Naive B cell (primary cell): ENCODE measurements at places on chromosomes 7 and 10. TPM values are rescaled to one million over a fixed set of nuclear protein-coding genes. Genes with fewer than 3 reads are reported as not detected.

GRCh38 chr10:28652106-28652505, 25.2 kb upstream of the BAMBI start:
- DNase-seq, result no peak

- no peak for DNase-seq
These were observed 149.4 kb upstream of the AKR1E2 start for GRCh38 chr10:4676566-4676965.

The MNX1 gene
- not detected for polyA plus RNA-seq

DNA sequence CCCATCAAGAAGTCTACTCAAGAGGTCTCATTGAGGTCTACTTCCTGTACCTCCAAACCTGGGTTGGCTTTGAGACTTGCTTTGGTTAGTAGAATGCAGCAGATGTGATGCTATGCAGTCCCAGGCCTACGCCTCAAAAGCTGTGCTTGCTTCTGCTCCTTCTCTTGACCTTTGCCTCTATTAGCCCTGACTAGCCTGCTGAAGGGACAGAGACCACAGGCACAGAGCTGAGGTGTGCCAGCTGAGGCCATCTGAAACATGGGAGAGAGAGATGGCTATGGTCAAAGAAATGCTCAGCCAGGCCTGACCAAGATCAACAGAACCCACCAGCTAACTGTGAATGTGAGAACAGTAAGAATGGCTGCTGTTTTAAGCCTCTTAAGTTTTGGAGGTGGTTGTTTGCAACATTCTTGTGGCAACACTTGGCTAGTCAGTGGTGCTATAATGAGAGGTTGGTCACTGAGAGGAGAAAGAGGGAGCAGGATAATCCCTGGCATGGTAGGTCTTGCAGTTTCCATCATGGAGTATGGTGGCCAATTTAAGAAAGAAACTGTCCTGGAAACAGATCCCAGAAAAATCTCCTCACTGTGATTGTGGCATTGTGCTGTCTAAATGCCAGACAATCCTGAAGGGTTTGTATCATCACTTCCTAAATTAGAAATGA, 176.1 kb upstream of the PHYHIPL start:
- no peak for DNase-seq

The GARIN1A gene
- 0.05 TPM for polyA plus RNA-seq

- DNase-seq, result no peak
These were observed 8.2 kb upstream of the SRRM3 start for GRCh38 chr7:76193466-76193865.

- no peak for DNase-seq
These were observed 17.0 kb upstream of the ZMIZ1 start for GRCh38 chr10:79051766-79052165.

The FFAR4 gene
- polyA plus RNA-seq, result not detected

DNA sequence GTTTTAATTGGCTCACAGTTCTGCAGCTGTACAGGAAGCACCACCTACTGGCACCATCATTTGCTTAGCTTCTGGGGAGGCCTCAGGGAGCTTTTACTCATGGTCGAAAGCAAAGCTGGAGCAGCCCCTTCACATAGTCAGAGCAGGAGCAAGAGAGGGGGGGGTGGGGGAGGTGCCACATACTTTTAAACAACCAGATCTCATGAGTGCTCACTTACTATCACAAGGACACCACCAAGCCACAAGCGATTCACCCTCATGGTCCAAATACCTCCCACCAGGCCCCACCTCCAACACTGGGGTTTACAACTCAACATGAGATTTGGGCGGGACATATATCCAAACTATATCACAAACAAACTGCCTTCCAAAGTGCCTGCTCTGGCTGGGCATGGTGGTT, 31.7 kb upstream of the SLC18A3 start:
- DNase-seq, result no peak

DNA sequence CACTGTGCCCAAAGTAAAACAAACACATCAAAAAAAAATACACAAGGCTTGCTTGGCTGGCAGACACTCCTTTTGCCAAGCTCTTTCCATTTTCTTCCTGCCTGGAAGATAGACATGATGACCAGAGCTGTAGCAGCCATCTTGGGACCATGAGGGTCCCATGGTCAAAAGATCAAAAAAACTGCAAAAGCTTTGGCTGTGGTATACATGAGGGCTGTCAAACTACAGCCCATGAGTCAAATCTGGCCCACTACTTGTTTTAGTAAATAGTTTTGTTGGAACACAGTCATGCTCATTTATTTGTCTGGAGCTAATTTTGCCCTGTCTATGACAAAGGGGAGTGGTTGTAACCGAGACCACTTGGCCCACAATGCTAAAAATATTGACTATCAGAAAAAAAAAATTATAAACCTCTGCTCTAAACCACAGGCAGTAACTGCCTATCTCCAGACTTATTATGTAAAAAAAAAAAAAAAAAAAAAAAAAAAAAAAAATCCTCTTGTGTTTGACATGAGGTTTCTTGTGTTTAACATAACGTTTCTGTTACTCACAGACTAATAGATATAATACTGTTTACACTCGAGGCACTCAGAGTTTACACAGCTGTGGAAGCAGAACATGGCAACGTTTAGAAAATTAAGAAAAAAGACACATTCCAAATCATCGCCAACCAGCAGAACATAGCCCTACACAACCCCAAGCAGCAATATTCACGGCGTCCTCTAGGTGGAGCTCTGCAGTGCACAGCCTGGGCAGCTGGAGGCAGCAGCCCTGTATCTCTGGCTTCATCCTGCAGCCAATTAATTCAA, 36.9 kb downstream of the ASB13 start:
- peak; percentile 68 for DNase-seq

The RAB19 gene
- 0.71 TPM for polyA plus RNA-seq

GRCh38 chr10:30002426-30003266, 56.7 kb downstream of the JCAD start:
- DNase-seq, result no peak

The CTAGE15 gene
- not detected for polyA plus RNA-seq

The MEOX2 gene
- not detected for polyA plus RNA-seq

DNA sequence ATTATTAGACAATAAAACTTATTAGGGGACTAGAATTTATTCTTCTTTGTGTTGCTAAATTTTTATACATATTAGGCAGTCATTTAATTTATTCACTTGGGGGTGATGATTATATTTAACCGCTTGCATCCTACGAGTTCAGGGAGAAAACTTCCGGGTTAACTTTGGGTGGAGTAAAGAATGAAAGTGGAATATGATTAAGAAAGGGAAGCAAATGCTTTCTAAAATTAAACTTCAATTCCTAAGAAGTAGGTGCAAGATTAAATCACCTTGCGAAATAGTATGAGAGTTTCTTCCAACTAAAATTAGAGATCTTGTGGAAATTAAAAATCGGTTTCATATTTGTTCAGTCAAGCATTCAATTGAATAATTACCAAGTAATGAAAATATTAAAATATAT, 33.5 kb downstream of the MRC1 start:
- DNase-seq, result no peak

DNA sequence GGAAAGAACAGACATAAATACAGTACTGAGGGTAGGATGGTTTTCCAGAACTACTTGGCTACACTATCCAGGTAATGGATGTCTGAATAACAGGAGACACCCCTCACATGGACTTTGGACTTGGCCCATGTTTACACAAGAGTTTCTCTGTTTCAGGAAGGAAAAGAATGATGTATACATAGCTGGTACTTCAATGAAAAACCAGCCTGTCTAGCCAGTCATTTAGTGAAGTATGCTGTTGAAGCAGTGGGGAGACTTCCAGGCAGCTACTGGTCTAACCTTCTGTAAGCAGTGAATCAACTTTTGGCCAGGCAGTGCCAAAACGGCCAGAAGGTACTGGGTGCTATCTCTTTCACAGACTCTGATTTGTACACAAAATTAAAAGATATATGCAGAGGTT, 135.0 kb downstream of the MBL2 start:
- no peak for DNase-seq

DNA sequence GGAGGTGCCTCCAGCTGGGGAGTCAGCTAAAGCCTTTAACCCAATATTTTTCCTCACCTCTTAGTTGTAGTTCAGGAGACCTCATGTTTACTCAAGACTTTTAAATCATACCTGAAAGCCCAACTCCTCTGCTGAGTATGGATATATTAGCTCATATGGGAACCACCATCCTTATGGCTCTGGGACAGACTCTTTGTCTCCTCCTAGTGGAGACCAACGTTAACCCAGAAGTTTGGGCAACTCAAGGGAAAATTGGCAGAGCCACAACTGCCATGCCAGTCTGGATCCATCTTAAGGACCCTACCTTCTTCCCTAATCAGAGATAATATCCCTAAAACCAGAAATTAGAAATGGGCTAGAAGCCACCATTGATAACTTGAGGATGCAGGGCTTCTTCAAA, 80.8 kb downstream of the TMEM106B start:
- DNase-seq, result no peak

DNA sequence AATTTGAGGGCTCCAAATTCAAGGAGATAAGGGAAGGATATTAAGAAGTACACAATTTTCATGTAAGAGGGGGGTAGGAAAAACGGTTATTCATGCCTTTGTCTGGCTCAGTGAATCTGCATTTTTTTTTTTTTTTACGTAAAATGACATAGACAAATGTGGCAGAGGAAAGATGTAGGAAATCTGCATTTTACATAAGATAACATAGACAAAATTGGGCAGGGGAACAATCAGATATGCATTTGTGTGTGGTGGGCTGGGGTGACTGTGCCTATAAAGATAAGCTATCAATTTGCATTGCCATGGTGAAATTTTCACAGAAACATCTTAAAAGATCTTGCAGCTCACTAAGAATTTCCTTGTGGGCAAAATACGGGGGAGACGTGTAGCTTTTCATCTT, 92.7 kb upstream of the GPR141 start:
- DNase-seq, result no peak

The OPALIN gene
- polyA plus RNA-seq, result not detected

The ANKRD16 gene
- 7.1 TPM for polyA plus RNA-seq

DNA sequence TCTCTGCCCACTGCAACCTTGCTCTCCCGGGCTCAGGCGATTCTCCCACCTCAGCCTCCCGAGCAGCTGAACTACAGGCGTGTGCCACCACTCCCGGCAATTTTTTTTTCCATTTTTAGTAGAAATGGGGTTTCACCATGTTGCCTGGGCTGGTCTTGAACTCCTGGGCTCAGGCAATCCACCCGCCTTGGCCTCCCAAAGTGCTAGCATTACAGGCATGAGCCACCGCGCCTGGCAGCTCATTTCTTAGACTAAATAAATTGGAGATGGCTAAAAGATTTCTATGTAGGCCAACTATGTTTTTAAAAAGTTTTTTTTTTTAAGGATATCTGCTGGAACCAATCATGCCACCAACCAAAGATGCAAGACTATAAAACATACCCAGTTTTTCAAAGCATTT, 67.8 kb downstream of the TRUB1 start:
- no peak for DNase-seq

The CASP7 gene
- polyA plus RNA-seq, result 16.7 TPM

The EPO gene
- not detected for polyA plus RNA-seq

The FAM25C gene
- not detected for polyA plus RNA-seq

DNA sequence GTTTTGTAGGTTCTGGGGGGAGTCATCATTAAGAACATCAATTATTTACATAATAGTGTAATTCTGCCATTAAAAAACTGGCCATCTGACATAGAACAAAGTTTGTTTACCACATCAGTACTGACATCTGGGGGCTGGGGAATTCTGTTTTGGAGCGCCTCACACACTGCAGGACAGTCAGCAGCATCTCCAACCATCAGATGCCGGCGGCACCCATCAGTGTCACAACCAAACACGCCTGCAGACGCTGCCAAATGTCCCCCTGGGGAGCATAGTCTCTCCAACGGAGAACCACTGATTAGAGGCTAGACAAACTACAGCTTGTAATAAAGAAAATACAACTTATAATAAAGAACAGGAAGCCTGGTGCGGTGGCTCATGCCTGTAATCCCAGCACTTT, 26.0 kb downstream of the GNA12 start:
- no peak for DNase-seq

- DNase-seq, result no peak
These were observed 198.0 kb downstream of the COBL start for GRCh38 chr7:51118628-51119027.

- peak; percentile 9 for DNase-seq
These were observed 1.7 kb downstream of the GRM8 start for GRCh38 chr7:127251036-127251464.

GRCh38 chr7:150910996-150911422, 58.7 kb downstream of the AOC1 start:
- no peak for DNase-seq

GRCh38 chr10:22515009-22515408, 169.7 kb downstream of the SPAG6 start:
- DNase-seq, result no peak

DNA sequence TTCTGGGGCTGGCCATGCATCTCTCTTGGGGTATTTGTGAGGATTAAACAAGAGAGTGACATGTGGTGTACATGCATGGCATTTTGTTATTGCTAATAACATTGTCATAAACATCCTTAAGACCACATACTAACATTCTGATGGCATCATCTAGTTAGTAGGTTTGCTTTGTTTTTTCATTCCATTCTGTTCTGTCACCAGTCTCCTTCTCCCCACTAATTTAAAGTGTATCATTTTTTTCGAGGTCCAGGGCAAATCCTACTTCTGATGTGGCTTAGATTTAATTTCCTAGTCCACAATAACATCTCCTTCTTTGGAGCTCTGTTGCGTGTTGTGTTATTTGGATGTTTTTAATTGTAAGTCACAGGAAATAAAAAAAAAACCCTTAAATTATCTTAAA, 248.1 kb downstream of the LRMDA start:
- DNase-seq, result no peak

The GNG11 gene
- polyA plus RNA-seq, result 4.0 TPM

The FAM13C gene
- polyA plus RNA-seq, result not detected

DNA sequence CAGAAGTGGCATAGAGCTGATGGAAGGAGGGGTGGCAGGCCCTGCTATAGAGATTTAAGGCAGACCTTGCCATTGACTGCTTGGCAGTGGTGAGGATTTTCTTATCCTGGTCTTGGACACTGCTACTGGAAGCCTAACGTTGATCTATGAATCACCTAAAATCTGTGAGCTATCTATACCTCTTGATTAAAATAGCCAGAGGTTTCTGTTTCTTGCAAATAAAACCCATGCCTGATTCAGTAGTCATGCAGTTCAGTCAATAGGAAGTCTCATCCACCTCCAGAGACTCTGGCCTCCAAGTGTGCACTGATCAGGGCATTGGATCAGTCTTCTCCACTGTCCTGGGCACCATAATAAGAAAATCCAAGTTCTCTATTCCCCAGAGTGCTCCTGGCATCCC, 286.5 kb downstream of the PTEN start:
- DNase-seq, result no peak

- DNase-seq, result no peak
These were observed 6.8 kb downstream of the CYP26A1 start for GRCh38 chr10:93080350-93081046.
